ENCODE measurements at places on chromosomes 1 and 21.

DNA sequence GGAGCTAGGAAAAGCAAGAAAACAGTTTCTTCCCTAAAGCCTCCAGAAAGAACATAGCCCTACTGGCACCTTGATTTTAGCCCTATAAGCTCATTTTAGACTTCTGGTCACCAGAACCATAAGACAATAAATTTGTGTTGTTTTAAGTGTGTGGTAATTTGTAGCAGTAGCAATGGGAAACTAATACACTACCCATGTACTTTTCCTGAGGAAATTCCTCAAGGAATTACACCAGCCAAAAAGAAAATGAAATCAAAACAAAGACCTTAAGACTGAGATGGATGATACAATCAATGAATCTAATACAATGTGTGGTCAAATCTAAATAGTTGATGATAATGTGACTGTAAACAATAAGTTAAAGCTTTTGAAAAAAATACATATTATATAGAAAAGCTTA, 11.8 kb downstream of the VAMP4 start:
- DNase-seq = no peak

GRCh38 chr1:46535063-46535462, 16.4 kb downstream of the KNCN start:
- DNase-seq = peak; percentile 52

DNA sequence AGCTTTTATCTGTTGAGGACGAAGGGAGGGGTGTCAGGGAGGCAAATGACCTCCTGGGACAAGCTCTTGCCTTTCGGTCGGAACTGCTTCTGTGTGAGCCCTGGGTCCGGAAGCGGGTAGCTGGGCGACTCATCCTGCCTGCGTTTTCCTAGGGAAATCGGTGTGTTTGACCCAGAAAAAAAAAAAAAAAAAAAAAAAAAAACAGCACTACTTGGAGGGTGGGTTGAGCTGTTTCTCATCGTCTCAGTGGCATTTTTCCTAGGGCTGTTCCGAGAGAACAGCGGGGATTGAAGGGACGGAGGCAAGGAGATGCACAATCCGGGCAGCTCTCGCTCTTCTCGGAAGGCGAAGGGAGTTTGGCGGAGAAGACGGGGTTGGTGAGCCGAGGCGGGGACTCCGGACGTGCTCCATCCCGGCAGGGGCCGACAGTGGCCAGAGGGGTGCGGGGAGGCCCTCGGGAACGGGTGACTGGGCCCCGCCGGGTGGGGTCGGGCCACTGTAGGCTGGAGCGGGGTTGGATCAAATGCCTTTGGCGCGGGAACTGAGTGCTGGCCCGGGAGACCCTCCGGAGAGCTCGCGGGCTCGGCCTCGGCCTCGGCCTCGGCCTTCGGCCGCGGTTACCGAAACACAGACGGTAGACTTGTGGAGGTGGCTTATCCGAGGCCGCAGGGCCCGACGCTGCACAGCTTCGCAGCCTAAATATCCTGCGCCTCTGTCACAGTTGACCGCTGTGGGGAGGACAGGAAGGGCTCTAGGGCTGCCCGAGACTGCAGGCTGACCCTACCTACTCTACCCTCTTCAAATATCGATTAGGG, 2.4 kb upstream of the BARHL2 start:
- no peak for DNase-seq

DNA sequence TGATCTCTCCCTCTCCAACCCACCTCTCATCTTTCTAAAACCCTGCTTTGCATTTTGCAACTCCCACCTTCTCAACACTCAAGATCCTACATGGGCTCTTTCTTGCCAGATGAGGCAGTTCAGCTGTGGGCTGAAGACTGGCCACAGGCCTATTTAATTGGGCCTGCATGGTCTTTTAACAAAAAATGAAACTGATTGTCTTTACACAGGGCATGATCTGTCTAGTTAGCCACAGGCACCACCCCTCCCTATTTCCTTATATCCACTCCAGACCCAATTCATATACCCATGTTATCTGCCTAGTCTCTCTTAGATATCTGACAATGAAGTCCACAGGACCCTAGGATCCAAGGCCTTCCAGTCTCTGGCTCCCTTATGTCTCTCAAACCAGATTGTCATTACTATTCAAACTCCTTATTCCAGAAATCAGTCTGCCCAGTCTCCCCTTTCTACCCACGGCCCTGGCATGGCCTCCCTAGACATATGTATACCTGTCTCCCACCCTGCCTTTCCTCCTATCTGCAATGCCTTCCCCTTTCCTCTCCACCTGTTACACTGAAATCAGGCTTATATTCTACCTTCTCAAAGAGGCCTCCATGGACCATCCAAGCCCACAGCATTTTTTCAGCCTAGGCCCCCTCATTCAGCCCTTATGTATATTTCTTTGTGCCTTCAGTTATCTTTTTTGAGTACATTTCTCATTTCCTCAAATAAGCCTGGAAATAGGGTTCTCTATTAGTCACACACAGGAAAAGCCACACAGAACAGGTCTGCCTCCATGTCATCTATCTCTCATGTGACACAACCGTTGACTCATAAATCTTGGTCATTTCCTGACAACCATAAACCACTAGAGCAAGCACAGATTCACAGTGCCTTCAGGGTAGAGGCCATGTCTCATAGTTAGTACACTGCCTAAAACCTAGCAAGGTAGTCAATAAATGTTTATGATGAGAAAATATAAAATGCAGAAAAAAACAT, 39.0 kb downstream of the LPAR3 start:
- peak; percentile 56 for DNase-seq

DNA sequence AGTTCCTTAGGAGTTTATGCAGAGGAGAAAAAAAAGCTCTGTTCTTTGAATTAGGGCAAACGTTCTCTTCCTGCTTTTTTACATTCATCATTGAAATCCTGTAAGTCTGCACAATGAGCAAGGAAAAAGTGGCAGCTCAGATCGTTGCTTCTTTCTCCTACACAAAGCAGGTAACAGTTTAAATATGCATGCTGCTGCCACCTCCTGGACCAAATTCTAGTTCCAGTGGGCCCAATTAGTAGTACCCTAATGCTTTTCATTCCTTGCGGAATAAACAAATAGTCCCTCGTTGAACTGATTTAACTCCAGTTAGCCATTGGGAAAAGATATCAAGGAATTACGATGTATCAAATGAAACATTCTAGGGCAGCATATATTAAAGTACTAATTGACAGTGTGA, 20.1 kb downstream of the YTHDF2 start:
- no peak for DNase-seq

Measured in SW480 (cell line).